ENCODE measurements at places on chromosomes 13 and 19.
A peak's percentile ranks its signal among the peaks of the same experiment; 100 is the strongest.

DNA sequence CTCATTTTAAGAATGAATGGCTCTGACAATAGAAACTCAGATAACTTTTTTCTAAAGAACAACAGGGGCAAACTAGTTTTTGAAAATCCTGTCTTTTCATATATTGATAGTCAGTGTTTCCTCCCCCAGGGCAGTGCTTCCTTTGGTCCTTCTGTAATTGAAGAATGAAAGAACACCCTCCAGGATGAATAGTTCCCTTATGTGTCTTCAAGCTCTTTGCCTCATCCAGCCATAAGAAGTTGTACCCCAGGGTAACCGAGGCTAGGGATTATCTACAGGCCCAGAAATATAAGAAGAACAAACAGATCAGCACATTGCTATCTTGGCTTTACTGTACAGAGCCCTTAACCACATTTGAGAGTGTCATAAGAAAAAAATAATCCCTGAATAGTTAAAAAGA lies 12.1 kb upstream of the ERICH6B start:
- DNase-seq = no peak

GRCh38 chr13:90547272-90547790 lies 800.2 kb upstream of the MIR17HG start:
- DNase-seq = no peak

DNA sequence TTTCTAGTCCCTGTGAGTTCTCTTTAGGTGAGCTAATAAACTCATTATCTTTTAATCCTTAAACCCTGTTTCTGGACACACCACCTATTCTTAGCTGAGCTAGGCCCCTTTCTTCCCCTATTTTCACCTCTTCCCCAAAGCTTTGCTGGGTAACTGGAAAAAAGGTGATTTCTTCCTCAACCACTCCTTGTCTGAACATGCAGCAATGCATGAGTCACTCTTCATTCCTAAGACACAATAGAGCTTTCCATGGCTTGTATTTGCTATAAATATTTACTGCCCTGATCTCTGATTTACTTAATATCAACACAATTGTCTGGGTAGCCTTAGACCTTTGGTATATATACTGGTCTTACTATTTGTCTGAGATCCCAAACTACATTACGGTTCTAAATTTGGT lies 370.9 kb downstream of the KLF5 start:
- no peak for DNase-seq

DNA sequence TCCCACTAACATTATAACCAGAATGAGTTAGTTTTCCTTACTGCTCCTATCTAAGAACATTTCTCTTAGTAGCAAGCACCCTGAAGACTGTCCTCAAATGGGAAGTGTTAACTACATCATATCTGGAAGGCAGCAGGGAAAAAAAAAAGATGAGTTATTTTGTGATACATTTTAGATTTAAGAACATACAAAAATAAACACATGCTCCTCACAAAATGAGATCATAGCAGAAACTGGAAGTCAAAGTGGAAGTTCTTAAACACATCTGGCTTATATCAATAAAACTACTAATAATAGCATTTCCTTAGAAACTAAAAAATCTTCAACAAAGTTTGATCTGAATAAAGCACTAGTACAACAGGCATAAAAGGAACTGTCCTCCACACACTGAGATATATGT lies 70.4 kb downstream of the SLITRK6 start:
- DNase-seq = no peak

DNA sequence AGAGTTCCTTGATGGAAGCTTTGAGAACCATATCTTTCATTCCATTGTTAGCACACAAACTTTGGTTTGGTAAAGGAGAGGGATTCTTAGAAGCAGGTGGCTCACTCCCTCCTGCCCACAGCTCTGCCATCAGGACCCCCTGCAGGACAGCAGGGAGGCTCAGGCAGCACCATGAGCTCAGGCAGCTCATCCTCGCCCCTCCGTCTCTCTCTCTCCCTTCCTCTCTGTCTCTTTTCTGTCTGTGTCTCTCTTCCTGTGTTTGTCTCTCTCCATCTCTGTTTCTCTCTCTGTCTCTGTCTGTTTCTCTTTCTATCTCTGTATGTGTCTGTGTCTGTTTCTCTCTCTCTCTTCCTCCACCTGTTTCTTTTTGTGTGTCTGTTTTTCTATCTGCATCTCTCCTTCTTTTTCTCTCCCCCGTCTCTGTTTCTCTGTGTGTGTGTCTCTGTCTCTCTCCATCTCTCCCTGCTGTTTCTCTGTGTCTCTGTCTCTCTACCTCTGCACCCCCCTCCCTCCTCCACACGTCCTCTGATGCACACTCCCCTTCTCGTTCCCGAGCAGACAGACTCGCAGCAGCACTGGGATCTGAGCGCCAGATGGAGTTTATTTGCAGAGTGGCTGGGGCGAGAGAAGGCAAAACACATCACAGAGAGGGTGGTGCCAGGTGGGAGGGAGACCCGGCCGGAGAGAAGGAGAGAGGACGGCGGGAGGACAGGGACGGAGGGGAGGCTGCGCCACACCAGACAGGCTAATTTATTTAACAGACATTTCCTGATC lies 8.7 kb downstream of the SBK2 start:
- DNase-seq = peak; percentile 16

- DNase-seq = no peak
These were observed 231.3 kb downstream of the LHFPL6 start for GRCh38 chr13:39371706-39372105.

- DNase-seq = no peak
These were observed 229.4 kb downstream of the NDFIP2 start for GRCh38 chr13:79710376-79710775.

DNA sequence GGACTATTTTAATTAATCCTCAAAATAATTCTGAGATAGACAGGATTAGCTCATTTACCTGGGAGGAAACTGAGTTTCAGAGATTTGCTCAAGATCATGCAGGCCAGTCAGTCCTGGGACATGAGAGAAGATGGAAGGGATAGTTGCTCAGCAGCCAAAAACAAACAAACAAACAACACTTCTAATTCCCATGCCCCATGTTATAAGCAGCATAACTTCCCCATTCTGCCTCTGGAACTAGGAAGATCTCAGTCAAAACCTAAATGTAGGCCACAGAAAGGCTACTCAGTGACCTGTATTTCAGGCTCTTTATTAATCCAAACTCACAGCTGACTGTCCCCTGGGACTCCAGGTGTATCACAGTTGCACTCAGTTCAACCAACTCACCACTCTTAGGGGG lies 489.2 kb upstream of the NBEA start:
- DNase-seq = no peak

DNA sequence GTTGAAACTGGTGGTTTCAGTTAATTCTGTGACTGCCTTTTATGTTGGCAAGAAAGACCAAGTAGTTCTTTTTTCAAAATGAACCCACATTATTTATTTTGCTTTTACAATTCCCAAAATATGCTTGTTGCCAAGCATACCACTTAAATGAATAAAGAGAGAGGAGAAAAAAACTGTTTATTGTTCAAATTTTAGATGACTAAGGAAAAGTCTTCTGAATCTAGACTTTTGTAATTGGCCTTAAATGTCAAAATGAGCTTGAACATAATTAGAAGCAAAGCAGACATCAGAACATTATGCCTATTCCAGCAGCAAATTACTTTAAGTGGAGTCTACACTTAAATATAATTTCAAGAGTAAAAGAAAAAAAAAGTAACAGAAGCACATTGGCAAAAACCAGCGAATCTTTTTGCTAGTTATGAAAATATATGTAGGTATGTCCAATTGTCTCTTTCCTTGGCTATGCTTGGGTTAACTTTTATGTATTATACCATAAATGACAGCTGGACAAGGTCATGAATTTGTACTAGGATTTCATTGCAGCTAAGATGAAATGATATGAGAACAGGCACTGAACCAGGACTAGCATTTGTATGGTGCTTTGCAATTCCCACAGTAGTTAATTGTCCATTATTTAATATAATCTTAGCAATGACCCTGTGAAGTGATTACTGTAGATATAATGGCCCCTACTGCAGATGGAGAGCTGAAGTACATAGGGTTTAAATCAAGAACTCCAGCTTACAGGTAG lies 211.9 kb downstream of the NALCN start:
- DNase-seq = no peak

DNA sequence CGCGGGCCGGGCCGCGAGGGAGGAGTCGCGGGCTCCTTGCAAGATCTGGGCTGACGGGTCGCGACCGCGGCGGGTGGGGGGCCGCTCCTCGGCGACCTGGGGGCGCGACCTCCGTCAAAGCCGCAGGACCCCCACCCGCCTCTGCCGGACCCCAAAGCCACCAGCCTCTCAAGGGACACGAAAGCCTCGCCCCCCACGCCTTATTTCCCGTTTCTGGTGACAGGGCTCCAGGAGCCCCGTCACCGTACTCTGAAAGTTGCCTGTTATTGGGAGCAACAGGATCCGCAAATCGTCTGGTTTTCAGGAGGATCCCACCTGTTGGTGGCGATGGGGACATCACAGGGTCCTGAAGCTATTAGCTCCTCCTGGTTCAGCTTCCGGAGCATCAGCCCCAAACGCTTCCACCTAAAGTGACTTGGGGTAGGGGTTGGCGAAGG lies 530 bp downstream of the MAU2 start:
- DNase-seq = no peak

DNA sequence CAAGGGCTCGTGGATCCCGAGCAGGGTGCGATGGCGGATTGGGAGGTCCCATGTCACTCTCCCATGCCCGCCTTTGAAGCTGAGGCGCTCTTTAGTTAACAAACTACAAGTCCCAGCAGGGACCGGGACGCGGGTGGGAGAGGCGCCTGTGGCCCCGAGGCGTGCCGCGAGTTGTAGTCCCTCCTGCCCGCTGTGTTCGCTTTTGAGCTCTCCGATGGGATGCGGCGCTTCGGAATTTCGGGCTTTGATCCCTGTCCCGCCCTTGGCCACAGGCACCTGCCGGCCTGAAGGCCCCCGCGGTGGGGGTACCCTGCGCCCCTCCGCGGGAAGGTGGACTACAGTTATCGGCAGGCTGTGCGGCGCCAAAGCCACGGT lies 11.0 kb downstream of the CYTH2 start:
- DNase-seq = peak; percentile 88

DNA sequence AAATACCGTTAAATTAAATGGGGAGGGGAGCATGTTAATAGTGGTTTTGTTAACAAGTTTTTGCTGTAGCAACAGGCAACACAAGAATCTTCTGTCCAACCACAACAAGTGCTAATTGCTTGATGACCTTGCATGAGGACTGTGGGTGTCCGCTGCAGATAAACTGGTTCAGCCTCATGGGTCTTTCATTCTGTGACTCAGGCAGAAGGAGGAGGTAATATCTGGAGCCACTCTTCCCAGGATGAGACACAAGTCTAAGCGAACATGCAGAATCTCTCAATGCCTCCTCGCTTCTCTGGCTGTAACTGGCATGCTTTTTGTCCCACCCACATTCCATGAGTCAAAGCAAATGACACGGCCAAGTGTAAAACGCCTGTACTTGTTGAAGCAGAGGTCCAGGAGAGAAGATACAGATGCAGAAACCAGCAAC lies 56.6 kb upstream of the MYO16 start:
- DNase-seq = no peak

DNA sequence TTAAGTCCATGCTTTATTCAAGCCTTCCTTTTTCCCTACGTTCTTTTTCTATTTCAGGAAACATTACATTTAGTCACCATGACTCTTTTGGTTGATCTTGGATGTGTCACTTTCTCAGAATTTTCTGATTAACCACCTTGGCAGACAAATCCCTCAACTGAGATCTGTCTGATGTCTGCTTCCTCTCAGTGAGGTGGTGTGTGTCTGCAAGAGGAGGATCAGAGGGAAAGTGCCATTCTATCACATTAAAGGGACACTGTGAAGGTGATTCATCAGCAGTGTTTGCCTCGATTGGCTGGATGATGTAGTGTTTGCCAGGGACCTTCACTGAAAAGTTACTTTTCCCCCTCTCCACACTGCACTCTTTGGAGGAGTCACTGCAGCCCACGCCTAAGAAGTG lies 3.0 kb upstream of the CCNP start:
- no peak for DNase-seq

DNA sequence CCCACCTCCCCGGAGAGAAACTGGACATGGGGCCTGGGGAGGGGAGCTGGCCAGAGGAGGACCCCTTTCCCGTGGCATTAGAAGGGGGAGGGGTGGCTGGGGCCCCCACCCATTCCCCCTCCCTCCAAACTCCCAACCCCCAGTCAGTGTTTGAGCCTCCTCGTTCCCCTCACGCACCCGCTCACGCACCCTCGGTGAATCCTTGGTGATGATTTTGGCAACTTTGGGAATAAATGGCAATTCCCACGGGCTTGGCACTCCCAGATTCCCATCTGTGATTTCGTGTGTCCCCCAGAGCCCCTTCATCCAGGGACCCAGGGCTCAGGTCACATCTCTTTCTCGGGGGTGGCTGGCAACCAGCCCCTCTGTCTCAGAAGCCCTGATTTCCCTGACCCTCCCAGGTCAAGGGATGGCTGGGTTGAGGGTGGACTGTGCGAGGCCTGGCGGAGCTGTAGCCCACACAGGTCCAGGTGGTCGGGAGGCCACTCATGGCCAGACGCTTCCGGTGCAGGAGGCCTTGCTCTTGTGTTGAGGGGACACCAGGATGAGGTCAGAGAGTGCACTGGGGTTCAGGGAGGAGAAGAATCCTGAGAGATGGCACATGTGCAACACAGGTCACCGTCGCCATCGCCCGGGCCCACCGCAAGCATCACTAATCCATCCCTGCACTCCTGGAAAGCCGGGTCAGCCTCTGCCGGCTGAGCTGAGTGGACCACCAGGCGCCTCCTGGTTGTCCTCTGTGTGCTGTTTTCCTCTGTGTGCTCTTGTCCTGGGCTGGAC lies 20.7 kb downstream of the EPN1 start:
- DNase-seq = no peak

- DNase-seq = peak; percentile 88
These were observed 2.4 kb upstream of the NTN5 start for GRCh38 chr19:48674921-48675824.

GRCh38 chr19:45785097-45785496 lies 2.8 kb upstream of the DMPK start:
- DNase-seq = no peak

DNA sequence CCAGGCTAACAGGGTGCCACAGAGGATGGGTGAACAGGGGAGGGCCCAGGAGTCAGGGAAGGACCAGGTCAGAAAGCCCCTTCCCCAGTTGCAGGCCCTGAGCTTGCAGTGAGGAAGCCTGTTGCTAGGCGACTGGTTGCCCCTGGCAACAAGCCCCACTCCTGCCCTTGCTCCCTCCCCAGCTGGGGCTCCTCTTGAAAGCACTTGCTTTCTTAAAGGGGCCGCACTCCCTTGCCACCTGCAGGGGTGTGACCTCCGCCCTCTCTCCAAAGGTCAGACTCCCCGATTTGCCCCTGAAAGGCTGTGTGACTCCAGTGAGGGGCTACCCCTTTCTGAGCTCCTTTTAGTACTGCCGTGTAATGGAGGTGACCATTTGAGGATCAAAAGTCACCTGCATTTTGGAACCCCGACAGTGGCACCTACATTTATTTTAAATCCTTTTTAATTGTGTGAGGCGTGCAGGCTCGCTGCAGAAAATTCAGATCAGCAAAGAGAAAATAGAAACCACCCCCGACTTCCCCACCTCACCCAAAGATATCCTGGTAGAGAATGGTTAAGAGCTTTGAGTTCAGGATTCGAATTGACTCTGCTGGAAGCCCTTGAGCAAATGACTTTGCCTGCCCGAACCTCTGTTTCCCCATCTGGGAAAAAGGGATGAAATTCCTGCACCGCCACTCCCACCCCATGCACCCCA lies 4.8 kb downstream of the FCHO1 start:
- DNase-seq = peak; percentile 97

- DNase-seq = no peak
These were observed 9.7 kb downstream of the CTU1 start for GRCh38 chr19:51098365-51099046.

GRCh38 chr13:66301006-66301405 lies 929.1 kb downstream of the PCDH9 start:
- DNase-seq = no peak

All from dorsolateral prefrontal cortex (tissue), 122 donors.